ENCODE measurements at places on chromosomes 12 and 14.

- DNase-seq, result no peak
Observed at GRCh38 chr14:78543433-78543832, 373.3 kb downstream of the NRXN3 start.

DNA sequence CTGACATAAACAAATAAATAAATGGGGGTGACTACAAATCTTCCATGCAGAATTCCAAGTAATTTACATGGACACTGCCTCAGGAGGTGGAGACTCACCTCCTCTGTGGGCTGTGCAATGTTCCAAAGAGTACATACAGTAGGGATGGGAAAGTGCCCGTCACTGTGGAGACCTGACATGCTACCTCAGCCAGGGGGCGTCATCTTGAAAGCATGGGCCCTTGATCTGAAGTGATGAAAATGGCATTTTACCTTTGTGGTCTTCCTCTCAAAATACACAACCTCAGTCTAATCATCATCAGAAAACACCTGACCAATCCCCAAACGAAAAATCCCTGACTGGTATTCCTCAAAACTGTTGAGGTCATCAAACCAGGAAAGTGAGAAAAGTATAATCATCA lies 48.4 kb downstream of the ANAPC7 start:
- no peak for DNase-seq

DNA sequence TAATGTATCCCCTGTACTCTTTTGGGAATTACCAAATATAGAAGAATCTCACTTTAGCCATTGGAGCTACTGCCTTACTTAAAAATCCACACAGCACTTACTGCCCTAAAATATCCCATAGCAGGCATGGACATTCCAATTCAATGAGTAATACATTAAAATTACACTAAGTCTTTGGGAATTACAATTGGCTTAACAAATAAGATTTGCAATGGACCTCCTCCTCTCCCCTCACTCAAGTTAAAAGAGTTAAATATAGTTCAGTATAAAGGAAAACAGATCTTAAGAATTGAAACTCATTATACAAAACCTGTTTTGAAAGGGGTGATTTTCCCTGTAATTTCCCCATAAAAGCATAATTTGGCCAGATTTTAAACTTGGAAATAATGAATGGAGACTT lies 477.1 kb downstream of the SLC16A7 start:
- no peak for DNase-seq

- DNase-seq, result no peak
Observed at GRCh38 chr12:89768586-89769482, 60.2 kb upstream of the ATP2B1 start.

- DNase-seq, result no peak
Observed at GRCh38 chr14:51616724-51617409, 34.8 kb upstream of the FRMD6 start.

GRCh38 chr12:123442774-123443173 lies 6.3 kb upstream of the RILPL2 start:
- no peak for DNase-seq

DNA sequence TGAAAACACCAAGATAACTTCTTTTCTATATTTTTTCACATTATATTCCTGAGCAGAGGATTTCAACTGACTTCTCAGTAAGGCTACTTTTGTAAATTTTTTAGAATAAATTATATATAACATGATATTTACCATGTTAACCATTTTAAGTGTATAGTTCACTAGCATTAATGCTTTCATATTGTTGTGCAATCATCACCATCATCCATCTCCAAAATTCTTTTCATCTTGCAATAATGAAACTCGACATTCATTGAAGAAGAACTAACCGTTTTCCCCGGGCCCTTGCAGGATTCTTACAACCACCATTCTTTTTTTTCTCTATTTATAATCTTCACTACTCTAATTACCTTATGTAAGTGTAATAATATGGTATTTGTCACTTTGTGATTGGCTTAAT lies 1036.1 kb downstream of the LRFN5 start:
- DNase-seq, result no peak

DNA sequence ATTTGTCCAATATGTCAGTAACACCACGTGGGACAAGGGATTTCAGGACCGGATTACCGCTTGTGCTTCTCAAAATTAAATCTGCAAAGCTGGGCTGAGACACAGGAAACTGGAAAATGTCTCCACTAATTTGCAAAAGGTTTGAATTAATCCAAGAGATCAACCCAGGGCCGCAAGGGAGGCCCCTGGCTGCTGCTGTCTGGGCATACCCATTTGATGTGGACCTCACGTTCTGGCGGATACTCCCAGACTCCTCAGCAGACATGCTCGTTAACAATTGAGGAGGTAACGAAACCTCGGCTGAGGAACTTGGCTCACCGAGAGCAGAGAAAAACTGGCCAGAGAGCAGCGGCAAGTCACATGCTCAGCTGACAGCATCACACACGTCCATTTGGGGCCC lies 180.6 kb downstream of the SLC15A4 start:
- no peak for DNase-seq

DNA sequence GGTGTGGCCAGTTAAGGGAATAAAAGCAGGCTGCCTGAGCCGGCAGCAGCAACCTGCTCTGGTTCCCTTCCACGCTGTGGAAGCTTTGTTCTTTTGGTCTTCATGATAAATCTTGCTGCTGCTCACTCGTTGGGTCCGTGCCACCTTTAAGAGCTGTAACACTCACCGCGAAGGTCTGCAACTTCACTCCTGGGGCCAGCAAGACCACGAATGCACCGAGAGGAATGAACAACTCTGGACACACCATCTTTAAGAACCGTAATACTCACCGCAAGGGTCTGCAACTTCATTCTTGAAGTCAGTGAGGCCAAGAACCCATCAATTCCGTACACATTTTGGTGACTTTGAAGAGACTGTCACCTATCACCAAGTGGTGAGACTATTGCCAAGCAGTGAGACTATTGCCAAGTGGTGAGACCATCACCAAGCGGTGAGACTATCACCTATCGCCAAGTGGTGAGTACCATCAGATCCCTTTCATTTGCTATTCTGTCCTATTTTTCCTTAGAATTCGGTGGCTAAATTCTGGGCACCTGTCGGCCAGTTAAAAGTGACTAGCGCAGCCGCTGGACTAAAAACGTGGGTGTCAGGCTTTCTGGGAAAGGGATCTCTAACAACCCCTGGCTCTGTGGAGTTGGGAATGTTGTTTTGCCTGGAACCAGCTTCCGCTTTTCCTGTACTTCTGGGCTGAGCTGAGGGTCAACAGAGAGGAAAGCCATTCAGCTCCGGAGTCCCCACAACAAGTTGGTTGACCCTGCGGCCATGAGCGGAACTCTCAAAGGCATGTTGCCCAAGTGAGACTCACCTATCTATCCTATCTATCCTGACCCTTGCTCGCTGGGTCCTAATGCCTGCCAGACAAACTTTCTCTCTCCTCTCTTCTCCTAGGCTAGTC lies at the start of gene DHRS2:
TSS of gene DHRS2 (plus strand) at position 48 of the 895 bp plus-strand sequence. CDS start 2,501 bp downstream, outside the sequence.
- no peak for DNase-seq

GRCh38 chr12:72207079-72207478 lies 65.1 kb upstream of the TRHDE start:
- no peak for DNase-seq

DNA sequence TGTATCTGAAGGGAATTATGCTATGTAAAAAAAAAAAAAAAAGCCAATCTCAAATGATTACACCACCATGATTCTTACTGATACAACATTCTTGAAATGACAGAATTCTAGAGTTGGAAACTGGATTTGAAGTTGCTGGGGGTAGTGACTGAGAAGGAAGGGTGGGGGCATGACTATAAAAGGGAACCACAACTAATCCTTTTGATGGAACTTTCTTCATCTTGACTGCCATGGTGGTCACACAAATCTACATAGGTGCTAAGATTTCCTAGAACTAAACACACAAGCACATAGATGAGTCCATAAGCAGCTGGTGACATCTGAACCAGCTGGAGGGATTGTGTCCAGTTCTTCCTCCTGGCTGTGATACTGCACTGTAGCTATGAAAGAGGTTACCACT lies 51.4 kb downstream of the CLMN start:
- DNase-seq, result no peak

DNA sequence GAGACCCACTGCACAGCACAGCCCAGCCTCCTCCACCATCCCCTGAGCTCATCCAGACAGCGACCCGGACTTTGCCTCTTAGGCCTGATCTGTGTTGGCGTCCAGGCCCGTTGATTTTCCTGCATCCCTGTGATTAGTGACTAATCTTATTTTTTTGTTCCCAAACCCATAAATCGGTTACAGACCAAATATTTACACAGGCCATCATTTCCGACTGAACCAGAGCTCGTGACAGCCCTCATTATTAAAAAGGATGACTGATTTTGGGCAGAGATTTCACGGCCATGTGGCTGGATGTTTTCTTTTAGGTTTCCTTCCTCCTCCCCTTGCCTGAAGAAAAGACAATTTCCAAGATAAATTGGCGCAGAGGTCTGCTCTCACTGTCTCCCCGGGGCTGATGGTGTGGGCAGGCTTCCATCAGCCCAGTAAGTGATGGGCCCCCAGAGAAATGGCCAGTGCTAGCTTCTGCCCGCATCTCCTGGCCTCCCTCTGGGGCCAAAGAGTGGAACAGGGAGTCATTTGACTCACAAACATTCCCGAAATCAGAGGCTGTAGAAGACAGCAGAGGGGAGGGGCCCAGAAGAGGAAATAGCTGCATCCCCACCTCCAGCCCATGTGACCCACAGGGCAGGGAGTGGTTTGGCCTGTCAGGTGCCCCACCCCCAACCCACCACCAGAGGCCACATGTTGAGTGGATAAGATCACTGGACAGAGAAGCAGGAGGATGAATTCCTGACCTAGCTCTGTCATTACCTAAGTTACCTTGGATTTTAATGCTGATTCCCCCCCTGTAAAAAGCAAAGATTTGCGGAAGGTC lies 283.5 kb downstream of the KSR2 start:
- DNase-seq, result no peak

DNA sequence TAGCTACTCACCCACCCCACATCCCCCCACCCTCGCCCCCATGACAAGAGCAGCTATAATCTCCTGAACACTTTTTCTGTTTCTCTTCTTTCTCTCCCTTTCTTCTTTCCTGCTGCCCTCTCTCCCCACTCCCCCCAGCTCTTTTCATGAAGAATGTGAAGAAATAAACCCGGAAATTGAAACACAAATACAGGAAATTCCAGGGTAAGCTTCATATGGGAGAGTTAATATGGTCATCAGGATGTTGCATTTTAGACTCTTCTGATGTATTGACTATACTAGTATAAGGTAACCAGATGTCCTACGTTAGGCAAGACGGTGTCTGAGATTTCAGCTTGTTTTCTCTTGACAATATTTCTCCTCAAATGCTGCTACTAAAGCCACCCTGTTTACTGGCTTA lies 41.6 kb upstream of the LRIG3 start:
- no peak for DNase-seq

GRCh38 chr12:87929346-87929745 lies 99.9 kb downstream of the C12orf50 start:
- no peak for DNase-seq

- no peak for DNase-seq
Observed at GRCh38 chr14:24315807-24316596, 4.7 kb downstream of the LTB4R start.

- no peak for DNase-seq
Observed at GRCh38 chr14:73809391-73809790, 42.2 kb upstream of the PTGR2 start.
